ENCODE measurements at places on chromosomes 5 and 9.

- no peak for DNase-seq
Observed at GRCh38 chr9:15158064-15158463, 149.0 kb downstream of the TTC39B start.

DNA sequence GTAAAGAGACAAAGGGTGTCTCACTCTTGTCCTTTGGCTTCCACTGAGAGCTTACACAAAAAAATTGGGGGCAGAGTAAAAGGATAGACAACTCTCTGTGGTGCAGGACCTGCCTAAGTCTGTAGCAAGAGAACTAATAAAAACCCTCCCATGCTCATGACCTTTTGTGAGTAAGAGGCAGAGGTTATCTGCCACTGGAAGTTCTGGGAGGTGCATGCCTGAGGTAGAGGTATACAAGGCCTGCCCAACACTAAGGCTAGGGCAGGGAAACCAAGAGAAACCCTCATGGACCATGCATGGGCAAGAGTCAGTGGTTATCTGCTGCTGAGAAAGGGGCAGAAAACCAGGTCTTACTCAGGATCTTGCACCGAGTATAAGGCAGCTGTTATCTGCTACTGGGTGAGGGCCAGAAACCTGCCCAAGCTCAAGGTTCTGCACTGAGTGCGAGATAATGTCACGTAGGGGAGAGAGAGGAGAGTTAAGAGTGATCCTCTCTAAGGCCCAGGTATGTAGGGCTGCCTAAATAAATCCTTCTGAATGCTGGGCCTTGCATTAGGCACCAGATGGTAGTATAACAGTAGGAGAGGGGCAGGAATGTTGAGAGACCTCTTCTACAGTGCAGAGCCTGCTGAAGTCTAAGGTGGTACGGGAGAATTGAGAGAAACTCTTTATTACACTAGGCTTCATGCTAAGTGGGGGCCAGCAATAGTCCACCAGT is 143.4 kb downstream of the MACROH2A1 start:
- DNase-seq, result no peak

GRCh38 chr9:19108038-19108437 is 5.3 kb upstream of the HAUS6 start:
- no peak for DNase-seq

DNA sequence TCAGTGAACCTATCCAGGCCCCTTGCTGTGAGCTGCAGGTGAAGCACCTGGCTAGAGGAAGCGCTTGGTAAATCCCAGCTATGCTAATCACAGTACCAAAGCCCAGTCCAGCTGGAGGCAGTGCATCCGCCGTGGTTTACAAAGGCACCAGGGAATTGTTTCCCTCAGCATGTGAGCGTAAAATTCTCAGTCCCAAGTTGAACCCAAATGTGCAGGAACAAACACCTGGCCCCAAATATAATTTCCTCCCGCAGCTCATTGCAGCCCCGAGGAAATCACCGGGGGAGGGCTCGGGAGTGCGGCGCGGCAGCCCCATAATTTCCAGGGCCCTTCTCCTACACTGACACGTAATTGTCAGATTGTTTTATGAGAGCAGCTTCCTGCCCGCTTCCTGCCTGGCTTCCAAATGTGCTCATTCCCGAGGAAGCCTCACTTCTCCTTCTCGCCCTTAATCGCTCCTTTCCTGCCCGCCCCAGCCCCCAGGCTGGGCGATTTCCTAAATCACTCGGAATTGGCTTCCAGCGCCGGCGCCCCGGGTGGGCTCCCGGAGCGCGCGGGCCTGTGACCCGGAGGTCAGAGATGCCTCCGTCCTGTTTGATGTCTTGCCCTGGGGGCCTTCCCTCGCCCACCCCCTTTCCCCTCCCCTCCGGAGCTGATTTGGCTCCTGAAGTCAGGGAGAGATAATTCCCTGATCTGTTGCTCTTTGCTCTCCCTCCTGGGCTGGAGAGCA is 134.4 kb downstream of the FGF1 start:
- DNase-seq, result no peak

DNA sequence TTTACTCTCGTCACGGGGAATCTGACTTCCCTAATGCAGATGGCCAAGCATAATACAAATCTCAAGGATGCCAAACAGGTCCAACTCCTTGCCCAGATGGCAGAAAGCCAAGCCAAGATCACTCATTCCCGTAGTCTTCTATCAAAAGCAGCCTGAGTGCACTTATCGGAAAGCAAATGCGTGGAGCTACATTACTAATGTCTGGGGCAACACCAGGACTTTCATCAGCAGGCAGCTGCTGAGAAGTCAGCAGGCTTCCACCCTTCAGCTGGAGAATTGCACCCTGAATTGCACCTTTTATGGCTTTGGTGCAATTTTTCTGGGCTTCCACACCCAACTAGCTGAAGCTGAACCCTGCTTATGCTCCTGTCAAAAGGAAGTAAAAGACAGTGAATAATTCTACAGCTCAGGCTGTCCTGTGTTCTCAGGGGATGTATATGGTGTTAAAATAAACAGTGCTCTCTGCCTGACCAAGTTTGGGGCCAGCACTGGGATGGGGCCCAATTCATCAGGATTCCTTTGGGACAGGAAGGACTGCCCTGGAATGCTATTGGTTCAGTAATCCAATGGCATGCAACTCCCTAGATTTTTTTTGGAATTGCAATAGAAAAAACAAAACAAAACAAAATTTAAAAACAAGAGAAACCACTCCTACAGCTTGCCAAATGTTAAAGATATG is 92.6 kb downstream of the DPYSL3 start:
- no peak for DNase-seq

DNA sequence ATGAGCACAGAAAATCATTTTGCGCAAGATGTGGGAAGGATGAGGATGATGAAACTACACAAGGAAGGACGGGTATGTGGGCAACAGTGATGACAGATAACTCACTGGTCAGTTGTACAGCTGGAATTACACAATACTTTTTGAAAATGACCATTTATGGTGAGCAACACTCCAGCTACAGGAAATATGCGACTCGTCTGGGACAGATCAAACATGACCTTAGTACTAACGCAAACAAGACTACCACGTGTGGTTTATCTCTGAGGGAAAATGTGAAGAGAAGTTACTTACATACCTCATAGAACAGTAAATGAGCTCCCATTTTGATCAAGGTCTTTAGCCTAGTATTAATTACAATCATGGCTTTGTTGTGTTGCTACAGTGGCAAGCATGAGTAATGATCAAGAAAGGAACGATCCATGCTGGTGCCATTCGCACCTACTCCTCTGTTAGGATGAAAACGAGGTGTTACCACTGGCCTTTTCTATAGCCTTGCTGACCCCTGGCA is 456.9 kb downstream of the BNC2 start:
- no peak for DNase-seq

GRCh38 chr5:119271758-119272730 is 83.8 kb upstream of the TNFAIP8 start:
- DNase-seq, result no peak

GRCh38 chr9:81303658-81304057 is 385.7 kb downstream of the TLE1 start:
- DNase-seq, result no peak

DNA sequence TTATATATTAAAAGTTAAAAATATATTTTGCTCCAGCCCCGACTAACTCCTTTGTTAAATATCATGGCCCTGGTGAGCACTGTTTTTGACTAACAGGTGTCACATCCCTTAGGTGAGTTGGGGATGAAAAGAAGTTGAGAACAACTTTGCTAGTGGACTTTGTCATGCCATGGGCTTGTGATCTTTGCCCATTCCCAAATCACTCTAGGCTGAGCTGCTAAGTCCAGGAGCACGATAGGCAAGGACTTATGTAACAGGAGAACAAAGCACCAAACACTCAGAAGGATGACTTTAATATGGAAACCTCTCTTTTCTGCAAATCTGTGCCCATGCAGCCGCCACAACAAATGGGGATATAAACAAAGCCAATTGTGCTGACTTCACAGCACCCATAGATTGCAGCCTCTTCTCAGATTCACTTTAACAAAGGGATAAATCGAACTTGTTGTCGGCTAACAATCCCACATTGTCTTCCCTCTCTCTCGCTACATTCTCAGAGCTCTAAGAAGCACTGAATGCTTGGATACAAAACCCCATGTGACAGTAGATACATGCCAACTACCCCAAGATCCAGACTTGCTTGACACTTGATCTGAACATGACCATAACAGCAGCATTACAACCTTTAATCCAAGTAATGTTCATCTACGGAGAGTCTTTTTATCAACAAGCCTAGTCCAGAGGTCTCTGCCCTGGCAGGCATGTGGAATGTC is 86.8 kb upstream of the CD180 start:
- no peak for DNase-seq

- DNase-seq, result no peak
Observed at GRCh38 chr9:92444841-92445240, 20.6 kb upstream of the OMD start.

DNA sequence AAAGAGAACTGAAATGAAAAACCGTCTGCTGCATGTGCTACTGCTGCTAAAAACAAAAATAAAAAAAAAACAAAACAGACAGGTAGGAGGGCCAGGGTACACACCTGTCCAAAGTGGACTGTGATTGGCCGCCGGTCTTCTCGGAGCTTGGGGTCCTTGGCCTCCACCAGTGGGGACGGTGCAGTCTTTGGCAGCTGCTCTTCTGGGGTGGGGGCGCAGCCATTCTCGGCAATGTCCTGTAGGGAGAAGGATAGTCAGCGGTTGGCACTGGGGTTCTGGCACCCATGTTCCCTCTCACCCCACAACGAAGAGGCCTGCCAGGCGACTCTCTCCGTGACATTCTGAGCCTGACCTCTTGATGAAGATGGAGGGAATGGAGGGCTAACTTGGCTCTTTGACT is 84.3 kb downstream of the CRB2 start:
- DNase-seq, result no peak

All from left kidney (tissue), 8 donors.